ENCODE measurements at places on chromosomes 5 and 9.

GRCh38 chr5:53071738-53072137, 37.8 kb downstream of the MOCS2 start:
- DNase-seq: peak; percentile 46

GRCh38 chr9:2276296-2276695, 261.1 kb downstream of the SMARCA2 start:
- DNase-seq: no peak

DNA sequence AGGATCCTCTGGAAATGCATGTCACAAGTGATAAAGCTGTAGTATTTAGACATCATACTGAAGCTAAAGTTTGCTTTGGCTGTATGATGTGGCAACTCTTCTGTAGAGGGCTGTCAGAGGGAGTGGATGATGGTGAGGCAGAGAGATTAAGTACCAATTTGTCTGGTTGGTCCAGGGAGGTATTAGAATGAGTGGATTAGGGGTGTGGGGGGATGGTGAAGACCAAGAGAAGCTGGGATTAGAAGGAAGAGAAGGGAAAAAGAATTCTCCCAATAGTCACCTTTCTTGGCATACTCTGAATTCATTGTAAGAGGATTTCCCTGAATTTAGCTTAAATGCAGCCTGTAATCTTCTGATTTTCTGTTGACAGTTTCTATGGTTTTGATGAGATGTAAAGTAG, 3.6 kb downstream of the PCDHAC2 start:
- no peak for DNase-seq

DNA sequence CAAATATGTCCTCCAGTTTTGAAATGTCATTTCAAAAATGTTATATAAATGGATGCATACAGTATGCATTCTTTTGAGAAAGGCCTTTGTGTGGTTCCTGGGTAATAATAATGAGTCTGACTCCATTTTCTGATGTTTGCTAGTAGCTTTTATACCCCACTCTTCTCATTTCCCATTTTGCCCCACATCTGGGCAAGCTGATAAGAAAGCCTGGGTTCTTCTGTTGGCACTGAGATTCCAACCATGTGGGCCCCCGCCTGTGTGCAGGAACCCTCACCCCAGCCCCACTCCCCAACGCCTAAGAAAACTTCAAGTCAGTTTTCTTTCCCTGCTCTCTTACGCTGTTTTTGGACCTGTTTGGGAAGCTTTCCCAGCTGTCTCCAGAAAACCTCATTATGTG, 89.4 kb downstream of the SNX18 start:
- DNase-seq: no peak

DNA sequence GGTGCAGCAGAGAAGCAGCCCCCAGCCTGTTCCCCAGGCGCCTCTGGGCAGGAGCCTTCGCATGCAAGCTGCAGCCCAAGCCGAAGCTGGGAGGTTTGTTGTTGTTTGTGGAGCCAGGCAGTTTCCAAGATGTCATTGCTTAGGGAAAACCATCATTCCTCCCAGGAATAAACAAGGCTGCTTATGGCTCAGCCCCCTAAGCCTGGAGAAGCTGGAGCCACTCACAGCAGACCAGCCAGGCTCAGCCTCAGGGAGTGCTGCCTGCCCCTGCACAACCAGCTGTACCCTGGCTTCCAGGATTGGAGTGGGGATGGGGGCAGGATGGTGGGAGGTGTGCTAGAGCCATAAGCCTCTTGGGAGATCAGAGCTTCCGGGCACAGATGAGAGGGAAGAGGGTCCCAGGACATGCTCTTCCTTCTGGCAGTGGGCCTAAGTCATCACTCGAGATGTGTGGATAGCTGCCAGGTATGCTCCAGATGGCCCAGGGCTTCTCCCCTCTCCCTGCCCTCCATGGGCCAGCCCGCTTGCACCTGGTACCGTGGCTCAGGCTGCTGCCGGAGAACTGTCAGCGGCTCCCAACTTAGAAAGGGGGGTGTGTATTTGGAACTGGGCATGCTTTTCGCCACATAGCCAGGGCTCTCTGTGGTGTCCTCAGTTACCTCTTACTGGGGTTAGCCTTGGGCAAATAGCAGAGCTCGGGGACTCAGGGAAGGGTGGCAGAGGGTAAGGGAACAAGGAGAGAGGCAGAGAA, 105.2 kb downstream of the RGS3 start:
- no peak for DNase-seq

GRCh38 chr9:134438195-134438788, 112.0 kb downstream of the RXRA start:
- no peak for DNase-seq

- no peak for DNase-seq
Measured at GRCh38 chr5:158910782-158911692, 188.7 kb downstream of the EBF1 start.

- DNase-seq: no peak
Measured at GRCh38 chr5:81180780-81181460, 52.2 kb upstream of the CKMT2 start.

DNA sequence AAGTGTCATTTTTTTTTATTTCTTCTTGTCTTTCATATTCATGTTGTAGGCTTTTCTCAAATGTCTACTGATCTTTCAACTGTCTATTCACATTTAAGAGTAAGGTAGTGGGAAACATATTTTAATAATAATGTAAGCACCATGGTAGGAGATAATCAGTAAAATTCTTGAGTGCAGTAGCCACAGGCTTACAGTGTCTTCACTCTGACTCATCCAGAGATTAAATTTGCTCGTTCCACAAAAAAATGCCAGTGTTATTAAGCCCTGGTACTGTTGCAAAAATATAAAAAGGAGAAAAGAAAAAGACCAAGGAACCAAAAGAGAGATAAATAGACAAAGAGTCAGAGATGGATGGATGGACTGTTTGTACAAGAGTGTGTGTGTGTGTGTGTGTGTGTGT, 43.0 kb downstream of the PARP8 start:
- no peak for DNase-seq

- no peak for DNase-seq
Measured at GRCh38 chr9:126915846-126916543, 1.4 kb downstream of the RALGPS1 start.

- DNase-seq: peak; percentile 43
Measured at GRCh38 chr5:65721050-65721719, 724 bp downstream of the SGTB start.

DNA sequence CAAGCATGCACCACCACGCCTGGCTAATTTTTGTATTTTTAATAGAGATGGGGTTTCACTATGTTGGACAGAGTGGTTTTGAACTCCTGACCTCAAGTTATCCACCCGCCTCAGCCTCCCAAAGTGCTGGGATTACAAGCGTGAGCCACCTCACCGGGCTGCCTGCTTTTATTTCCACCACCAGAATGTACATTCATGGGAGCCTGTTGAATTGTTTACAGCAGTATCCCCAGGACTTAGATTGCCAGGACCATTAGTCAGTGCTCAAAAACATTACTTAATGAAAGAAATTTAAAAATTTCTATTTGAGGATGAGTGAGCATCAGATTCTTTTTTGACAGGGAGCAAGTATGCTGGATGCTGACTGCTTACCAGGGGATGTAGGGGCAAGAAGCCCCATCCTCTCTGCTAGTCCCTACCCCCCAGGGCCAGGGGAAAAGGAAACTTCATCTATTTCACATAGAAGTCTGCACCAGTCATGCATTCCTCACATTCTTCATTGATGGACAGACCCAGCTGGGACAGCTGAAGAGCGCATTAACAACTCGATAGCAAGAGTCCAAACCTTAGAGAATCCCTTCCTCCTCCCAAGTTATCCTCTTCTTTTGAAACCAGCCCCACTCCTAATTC, 10.3 kb upstream of the RGMB start:
- DNase-seq: no peak

DNA sequence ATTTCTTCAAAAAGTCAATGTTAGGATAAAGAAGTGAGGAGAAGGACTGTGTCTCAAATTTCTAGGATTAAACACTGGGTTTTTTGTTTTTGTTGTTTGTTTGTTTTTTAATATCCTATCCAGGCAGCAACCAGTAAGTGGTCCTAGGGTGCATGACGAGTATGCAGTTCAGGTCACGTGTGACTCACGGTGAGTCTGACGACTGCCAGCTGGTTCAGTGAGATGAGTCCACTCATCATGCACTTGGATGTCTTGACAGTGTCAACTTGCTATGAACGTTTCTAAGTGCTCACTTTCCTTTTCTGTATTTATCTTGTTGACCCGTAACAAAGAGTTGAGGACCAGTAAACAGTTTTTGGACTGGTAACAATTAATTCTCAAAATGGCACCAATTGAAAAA, 32.7 kb downstream of the ATG10 start:
- no peak for DNase-seq

Measured in HFF-Myc (cell line).